Mesenchymal stem cell (in vitro differentiated cells and primary cell): ENCODE measurements at places on chromosomes 12 and 14.
A peak's percentile ranks its signal among the peaks of the same experiment; 100 is the strongest.

- peaks cover 4% of the 10 kb centered on the region for H3K27me3 ChIP-seq
- peaks cover 32% of the 10 kb centered on the region for H3K4me1 ChIP-seq
- no peak overlapping the region for H3K4me3 ChIP-seq
Observed at GRCh38 chr12:124620606-124621295, 53.3 kb upstream of the NCOR2 start.

- H3K27me3 ChIP-seq, result no peaks in the 10 kb centered on the region
- DNase-seq, result no peak
- H3K36me3 ChIP-seq, result no peaks in the 10 kb centered on the region
- no peaks in the 10 kb centered on the region for H3K4me1 ChIP-seq
- H3K27ac ChIP-seq, result no peak overlapping the region
Observed at GRCh38 chr12:99390707-99391106, 256.8 kb upstream of the GARIN6 start.

GRCh38 chr14:104164041-104164440 is 25.7 kb downstream of the KIF26A start:
- DNase-seq, result no peak
- no peaks in the 10 kb centered on the region for H3K4me1 ChIP-seq
- H3K27me3 ChIP-seq, result no peaks in the 10 kb centered on the region
- H3K4me3 ChIP-seq, result no peak overlapping the region
- no peak overlapping the region for H3K27ac ChIP-seq
- H3K36me3 ChIP-seq, result no peaks in the 10 kb centered on the region

DNA sequence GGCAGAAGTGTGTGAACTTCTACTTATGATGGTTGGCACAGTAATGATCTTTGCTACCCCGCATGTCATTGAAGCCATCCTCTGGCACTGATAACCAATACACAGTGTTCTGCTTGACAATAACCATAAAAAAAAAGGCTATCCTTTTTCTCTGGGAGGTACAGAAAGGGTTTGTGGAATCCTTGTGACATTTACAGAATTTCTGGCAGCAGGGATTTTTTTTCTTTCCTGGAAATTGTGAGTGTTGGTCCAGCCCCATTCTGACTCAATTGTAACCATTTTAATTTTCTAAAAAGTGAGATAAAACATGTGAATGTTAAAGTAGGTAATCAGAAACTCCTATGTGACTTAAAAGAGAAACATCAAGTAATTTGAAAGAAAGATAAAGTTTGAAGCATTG is 943.8 kb downstream of the TMTC2 start:
- no peaks in the 10 kb centered on the region for H3K36me3 ChIP-seq
- no peaks in the 10 kb centered on the region for H3K4me1 ChIP-seq
- DNase-seq, result no peak

- H3K4me1 ChIP-seq, result peaks cover 2% of the 10 kb centered on the region
- peak; percentile 87 for DNase-seq
- H3K27ac ChIP-seq, result peak overlapping the region; percentile 18
- H3K4me3 ChIP-seq, result no peak overlapping the region
Observed at GRCh38 chr12:94305130-94305957, 154.3 kb downstream of the CEP83 start.

- no peaks in the 10 kb centered on the region for H3K36me3 ChIP-seq
- H3K27me3 ChIP-seq, result no peaks in the 10 kb centered on the region
- DNase-seq, result no peak
- H3K27ac ChIP-seq, result no peak overlapping the region
Observed at GRCh38 chr12:58576081-58576480, 344.2 kb downstream of the LRIG3 start.

DNA sequence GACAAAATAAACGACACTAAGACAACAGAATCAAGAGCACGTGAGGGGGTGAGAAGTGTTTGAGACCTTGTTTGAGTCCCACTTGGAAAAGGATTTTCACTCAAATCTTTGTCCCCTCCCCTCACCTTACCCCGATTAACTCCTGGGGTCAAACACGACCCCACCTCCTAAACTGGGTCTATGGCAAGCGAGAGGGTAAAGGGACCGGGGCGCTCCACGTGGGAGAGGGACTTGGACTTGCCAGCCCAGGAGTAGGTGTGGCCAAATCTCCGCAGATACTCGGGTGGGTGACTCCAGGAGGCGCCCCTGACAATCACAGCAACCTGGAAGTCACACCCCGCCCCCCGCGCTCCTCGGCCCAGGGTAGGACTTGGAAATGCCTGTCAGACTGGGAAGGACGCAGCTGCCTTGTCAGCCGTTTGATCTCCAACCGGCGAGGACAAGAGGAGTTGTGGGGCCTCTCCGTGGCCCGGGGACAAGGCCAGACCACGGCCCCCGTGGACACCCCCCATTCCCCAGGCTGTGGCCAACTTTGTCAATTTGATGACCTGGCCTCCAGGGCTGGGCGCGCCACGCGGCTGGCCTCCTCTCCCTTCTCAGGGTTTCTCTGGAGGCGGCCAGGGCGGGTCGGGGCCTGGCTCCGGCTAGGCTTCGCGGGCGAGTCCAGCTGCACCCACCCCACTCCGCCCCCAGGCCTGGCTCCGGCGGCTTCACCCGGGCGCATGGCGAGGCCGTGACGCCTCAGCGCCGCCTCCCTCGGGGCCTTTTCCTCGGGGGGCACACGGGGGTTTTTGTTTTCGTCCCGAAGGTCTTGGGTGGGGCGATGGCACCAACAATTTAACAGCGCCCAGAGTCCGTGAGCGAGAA is 1.1 kb upstream of the BCL11B start:
- no peak for DNase-seq
- peak overlapping the region; percentile 17 for H3K4me3 ChIP-seq
- no peak overlapping the region for H3K27ac ChIP-seq
- H3K4me1 ChIP-seq, result peaks cover 39% of the 10 kb centered on the region
- H3K27me3 ChIP-seq, result peaks cover 70% of the 10 kb centered on the region
- no peaks in the 10 kb centered on the region for H3K36me3 ChIP-seq

- H3K4me1 ChIP-seq, result peaks cover 17% of the 10 kb centered on the region
- H3K36me3 ChIP-seq, result no peaks in the 10 kb centered on the region
- no peak overlapping the region for H3K4me3 ChIP-seq
- DNase-seq, result no peak
- peak overlapping the region; percentile 91 for H3K27ac ChIP-seq
- H3K27me3 ChIP-seq, result no peaks in the 10 kb centered on the region
Observed at GRCh38 chr12:11877102-11877826, 193.5 kb upstream of the BCL2L14 start.

DNA sequence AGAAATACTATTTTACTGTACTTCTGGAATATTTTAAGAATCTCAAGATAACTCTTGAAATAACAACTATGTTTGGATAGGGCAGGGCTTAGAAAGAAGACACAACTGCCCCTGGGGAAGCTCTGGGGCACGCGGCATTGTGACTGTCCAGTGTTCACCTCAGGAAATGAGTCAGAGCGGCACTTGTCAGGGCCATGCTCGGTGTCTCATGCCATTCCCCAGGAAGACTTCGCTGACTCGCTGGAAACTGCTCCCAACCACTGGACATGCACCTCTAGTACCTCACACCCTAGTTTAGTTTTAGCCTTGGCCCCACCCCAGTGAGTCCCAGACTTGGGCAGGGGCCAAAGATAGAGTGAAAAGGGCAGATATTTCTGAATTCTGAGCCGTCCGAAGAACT is 192.0 kb downstream of the TTC7B start:
- H3K27me3 ChIP-seq, result no peaks in the 10 kb centered on the region
- H3K4me3 ChIP-seq, result no peak overlapping the region
- peak overlapping the region; percentile 3 for H3K27ac ChIP-seq

GRCh38 chr12:13428538-13429265 is 232.2 kb downstream of the EMP1 start:
- no peak overlapping the region for H3K27ac ChIP-seq
- no peak overlapping the region for H3K4me3 ChIP-seq
- H3K27me3 ChIP-seq, result no peaks in the 10 kb centered on the region
- peak; percentile 3 for DNase-seq
- no peaks in the 10 kb centered on the region for H3K36me3 ChIP-seq
- H3K4me1 ChIP-seq, result peaks cover 3% of the 10 kb centered on the region

DNA sequence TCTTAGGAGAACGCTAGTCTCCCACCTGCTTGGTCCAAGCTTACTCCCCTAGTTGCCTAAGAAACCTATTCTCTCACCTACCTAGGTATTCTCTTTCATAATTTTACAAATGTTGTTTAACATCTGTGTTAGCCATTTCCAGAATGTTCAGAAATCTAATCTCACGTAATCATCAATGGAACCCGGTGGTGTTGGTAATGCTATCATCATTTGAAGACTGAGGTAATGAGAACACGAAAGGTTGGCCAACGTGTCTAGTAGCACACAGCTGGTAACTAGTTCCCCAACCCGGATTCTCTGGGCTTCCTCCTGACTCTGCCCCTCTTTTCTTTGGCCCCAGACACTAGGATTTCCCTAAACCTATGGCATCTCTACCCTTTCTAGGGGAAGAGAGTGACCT is 43.8 kb upstream of the EMP1 start:
- no peaks in the 10 kb centered on the region for H3K27me3 ChIP-seq
- no peaks in the 10 kb centered on the region for H3K36me3 ChIP-seq
- H3K27ac ChIP-seq, result no peak overlapping the region
- H3K4me3 ChIP-seq, result no peak overlapping the region
- H3K4me1 ChIP-seq, result no peaks in the 10 kb centered on the region

- H3K4me1 ChIP-seq, result peaks cover 15% of the 10 kb centered on the region
- H3K36me3 ChIP-seq, result peaks cover 2% of the 10 kb centered on the region
- no peak overlapping the region for H3K27ac ChIP-seq
- H3K4me3 ChIP-seq, result no peak overlapping the region
Observed at GRCh38 chr14:23573384-23574015, 5.1 kb downstream of the JPH4 start.

DNA sequence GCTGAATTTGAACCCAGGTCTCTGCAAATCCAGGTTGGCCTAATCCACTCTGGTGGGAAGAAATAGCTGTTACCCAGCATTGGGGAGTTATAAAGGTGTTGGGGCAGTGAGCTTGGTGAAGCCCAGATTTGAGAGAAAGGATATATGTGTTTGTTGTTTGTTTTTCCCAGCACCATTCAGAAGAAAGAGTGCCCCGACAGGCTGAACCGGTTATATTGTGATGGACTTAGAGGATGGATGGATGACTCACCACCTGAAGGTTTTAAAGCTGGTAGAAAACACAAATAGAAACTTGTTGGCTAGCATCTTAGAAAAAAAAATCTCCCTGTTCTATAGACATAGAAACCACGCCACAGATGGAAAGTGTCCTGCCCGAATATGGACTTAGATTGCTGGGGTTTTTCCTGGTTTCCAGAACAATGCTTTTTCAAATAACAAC is 404.6 kb downstream of the MED13L start:
- H3K4me1 ChIP-seq, result no peaks in the 10 kb centered on the region
- H3K27ac ChIP-seq, result no peak overlapping the region
- no peak for DNase-seq

- DNase-seq, result no peak
- H3K4me3 ChIP-seq, result no peak overlapping the region
- H3K27me3 ChIP-seq, result no peaks in the 10 kb centered on the region
- no peak overlapping the region for H3K27ac ChIP-seq
- no peaks in the 10 kb centered on the region for H3K4me1 ChIP-seq
Observed at GRCh38 chr14:28057359-28058296, 709.0 kb upstream of the FOXG1 start.

DNA sequence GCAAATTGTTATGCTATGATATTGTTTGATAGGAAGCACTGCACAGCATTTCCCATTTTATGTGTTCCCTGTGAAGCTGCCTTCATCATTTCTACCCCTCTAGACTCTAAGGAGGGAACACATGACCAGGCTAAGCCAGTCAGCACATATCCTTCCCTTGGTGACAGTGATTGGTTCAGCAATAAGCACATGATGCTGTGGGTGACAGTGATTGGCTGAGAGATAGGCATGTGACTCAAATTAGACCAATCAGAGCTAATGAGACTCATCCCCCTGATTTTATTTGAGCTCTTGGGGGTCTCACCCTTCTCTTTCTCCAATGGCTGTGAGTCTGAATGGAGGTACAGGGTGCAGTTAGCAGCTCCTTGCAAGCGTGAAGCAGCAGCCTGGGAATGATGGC is 195.2 kb downstream of the NUAK1 start:
- no peak overlapping the region for H3K27ac ChIP-seq
- no peaks in the 10 kb centered on the region for H3K36me3 ChIP-seq
- H3K4me3 ChIP-seq, result no peak overlapping the region
- no peak for DNase-seq
